ENCODE measurements at places on chromosomes 7 and 10.

GRCh38 chr7:135857519-135858274, 109.1 kb upstream of the FAM180A start:
- no peak for DNase-seq

DNA sequence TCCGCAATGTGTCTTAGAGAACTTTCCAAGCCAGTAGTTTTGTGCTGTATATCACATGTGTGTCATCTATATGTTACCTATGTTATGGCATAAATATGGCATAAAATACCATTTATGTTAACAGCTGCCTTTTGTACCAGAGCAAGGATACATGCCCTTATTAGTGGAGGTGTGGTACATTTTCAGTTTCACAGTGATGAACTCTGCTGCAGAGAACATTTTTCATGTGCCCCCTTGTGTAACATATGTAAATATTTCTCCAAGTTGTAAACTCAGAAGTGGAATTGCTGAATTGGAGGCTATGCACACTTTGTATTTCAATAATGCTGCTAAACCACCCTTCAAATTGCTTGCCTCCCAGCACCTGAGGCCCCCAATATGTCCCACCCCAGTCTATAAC, 31.9 kb upstream of the CRHR2 start:
- DNase-seq = no peak

DNA sequence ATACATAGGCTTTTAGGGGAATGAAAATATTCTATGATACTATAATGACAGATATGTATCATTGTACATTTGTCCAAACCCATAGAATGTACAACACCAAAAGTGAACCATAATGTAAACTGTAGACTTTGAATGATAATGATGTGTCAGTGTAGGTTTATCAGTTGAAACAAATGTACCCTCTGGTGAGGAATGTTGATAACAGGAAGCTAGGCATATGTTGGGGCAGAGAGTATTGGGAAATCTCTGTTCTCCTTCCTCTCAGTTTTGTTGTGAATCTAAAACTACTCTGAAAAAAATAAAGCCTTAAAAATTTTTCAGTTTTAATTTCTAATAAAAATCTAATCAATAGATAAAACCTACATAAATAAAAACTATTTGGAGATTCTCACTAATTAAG, 36.9 kb downstream of the C1GALT1 start:
- no peak for DNase-seq

- no peak for DNase-seq
Observed at GRCh38 chr10:63477927-63478326, 12.2 kb upstream of the JMJD1C start.

- no peak for DNase-seq
Observed at GRCh38 chr10:71978476-71978875, 14.3 kb downstream of the CHST3 start.

GRCh38 chr10:121574519-121575166, 23.6 kb downstream of the FGFR2 start:
- no peak for DNase-seq

GRCh38 chr7:131656980-131657723, 100.7 kb upstream of the PODXL start:
- DNase-seq = no peak

GRCh38 chr10:108036265-108036664, 871.8 kb upstream of the SORCS1 start:
- DNase-seq = no peak

GRCh38 chr7:116548506-116548905, 23.7 kb downstream of the CAV1 start:
- DNase-seq = no peak

DNA sequence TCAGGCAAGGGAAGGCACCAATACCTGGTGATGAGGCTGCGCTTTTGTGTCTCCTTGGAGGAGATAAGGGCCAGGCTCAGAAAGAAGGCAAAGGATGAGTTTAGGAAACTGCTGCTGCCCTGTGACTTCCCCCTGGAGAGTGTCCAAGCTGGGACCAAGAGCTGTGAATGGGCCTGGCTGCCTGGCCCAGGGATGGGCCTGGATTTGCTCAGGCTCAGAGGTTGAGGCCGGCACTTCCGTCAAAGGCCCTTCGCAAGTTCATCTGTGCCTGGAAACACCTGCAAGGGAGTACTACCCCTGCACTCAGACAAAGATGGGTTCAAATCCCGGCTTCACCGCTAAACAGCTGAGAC, 50.5 kb upstream of the NANOS1 start:
- no peak for DNase-seq

DNA sequence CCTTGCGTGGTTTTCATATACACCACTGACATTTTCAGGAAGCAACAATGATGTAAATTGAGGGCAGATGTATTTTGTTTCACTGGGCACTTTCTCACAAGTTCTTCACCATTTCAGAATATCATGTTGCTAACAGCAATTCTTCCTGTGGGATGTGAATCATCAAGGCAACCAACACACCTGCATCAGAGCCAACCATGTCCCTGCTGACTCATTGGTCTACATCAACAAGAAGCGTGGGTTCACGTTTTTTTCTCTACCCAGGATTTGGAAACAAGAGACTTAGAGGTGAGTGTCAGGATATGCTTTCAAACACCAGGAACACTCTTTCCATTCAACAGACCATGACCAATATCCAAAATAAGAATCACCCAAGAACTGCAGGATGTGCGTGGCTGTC, 203.9 kb downstream of the TEX36 start:
- no peak for DNase-seq

GRCh38 chr7:105905209-105905909, 29.0 kb upstream of the ATXN7L1 start:
- no peak for DNase-seq
